ENCODE measurements at places on chromosomes 5 and 9.

DNA sequence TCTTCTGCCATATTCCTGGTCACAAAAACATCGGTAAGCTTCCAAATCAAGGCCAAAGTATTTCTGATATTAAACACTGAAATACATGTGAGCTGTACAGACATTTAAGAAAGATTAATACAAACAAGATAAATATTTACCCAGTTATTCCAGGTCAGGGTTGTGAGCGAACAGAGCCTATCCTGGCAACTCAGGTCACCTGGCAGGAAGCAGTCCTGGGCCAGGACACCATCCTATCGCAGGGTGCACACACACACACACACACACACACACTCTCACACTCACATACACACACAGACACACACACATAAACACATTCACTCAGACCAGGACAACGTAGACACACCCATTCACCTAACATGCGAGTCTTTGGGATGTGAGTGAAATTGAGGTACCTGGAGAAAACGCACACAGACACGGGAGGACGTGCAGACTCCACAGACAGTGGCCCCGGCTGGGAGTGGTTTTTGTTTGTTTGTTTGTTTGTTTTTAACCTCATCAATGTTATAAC lies 82.4 kb upstream of the CACNA1B start:
- DNase-seq = no peak

GRCh38 chr5:94908889-94909480 lies 290.5 kb downstream of the SLF1 start:
- peak; percentile 25 for DNase-seq

GRCh38 chr9:92289708-92290390 lies 3.6 kb downstream of the IARS1 start:
- DNase-seq = no peak

GRCh38 chr5:142862594-142862993 lies 92.4 kb downstream of the ARHGAP26 start:
- no peak for DNase-seq

- DNase-seq = no peak
Observed at GRCh38 chr9:81371824-81372223, 317.5 kb downstream of the TLE1 start.

GRCh38 chr5:150544611-150545219 lies 36.8 kb downstream of the NDST1 start:
- DNase-seq = peak; percentile 80

DNA sequence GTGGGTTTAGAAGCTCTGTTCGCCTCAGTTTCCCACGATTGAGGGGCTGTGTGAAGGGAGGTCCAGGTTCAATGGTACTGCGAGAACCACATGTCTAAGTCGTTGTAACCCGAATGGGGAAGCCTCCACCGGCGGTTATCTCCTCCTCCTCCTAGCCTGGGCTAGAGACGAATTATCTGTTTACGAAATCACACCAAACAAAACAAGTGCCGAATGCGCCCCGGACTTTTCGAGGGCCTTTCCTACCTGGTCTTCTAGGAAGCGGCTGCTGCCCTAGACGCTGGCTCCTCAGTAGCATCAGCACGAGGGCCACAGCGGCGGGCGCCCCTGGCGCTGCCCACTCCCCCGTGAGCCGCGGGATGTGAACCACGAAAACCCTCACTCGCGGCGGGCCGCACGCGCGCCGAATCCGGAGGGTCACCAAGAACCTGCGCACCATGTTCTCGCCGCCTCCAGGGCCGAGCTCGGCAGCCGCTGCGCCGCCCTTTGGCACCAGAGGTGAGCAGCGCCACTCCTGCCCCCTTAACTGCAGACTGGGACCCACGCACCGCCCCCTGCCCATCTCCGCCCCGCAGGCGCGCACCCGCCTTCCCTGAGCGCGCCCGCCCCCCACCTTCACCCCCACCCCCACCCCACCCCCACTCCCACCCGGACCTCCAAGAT lies at the start of gene CDKN2A:
Gene CDKN2A, minus strand, starts transcription at position 500 of the 663 bp plus-strand sequence.
- no peak for DNase-seq

GRCh38 chr9:137658781-137659180 lies 40.0 kb downstream of the EHMT1 start:
- no peak for DNase-seq

DNA sequence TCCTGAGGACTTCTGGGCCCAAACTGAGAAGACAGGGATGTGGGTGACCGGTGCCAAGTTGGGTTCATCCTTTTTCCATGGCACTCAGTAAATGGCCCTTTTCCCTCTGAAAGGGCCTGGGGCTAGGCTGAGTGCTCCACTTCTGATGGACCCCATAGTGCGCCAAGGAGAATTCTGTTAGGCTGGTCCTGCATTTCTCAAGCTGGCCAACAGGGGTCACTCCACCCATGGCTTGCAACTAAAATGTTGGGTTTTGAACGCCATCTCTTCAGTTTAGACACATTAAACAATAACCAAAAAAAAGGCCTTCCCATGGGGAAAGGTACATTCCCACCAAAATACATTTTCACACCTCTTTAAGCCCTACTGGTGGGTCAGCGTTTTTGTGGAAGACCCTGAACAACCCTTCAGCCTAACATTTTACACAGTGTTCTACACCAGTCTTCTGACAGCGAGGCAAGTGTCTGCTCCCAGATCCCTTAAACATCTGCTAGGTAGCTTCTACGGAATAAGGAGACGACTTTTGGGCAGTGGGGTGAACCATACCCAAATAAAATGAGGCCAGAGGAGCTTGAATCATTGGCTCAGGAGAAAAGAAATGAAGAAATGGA lies 27.3 kb downstream of the CNTFR start:
- DNase-seq = no peak

GRCh38 chr5:8538821-8539220 lies 669.9 kb downstream of the MTRR start:
- no peak for DNase-seq

GRCh38 chr5:59661311-59661710 lies 232.2 kb downstream of the PDE4D start:
- DNase-seq = peak; percentile 1

DNA sequence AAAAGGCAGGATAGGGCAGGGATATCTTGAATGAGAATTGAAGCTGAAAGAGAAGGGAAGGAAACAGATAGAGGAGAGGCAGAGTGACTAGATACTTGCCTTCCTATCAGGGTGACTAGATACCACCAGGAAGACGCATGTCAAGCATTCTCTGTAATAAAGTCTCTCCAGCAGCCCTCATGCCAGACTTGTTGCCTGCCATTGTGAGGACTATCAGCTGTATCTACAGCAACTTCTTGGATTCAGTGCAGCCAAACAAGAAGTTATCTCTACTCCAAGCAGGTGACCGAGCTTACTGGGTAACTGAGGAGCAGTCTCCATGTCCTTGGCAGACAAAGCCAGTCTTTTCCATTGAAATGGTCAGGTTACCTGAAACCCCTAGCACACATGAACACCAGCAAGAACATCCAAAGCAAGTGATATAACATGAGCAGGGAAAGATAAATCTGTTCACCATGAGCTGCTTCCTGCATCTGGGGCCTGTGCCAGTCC lies 9.3 kb downstream of the SH3RF2 start:
- DNase-seq = no peak
